T-helper 2 cell treated with Interferon-gamma antibody and Interleukin-4, amounts not matched to agents 5 μg/mL and 100 μg/mL, for 36 hours (primary cell): ENCODE measurements at places on chromosomes 6 and 20.
A peak's percentile ranks its signal among the peaks of the same experiment; 100 is the strongest.

GRCh38 chr20:40547483-40548091, 141.4 kb downstream of the MAFB start:
- DNase-seq = no peak

DNA sequence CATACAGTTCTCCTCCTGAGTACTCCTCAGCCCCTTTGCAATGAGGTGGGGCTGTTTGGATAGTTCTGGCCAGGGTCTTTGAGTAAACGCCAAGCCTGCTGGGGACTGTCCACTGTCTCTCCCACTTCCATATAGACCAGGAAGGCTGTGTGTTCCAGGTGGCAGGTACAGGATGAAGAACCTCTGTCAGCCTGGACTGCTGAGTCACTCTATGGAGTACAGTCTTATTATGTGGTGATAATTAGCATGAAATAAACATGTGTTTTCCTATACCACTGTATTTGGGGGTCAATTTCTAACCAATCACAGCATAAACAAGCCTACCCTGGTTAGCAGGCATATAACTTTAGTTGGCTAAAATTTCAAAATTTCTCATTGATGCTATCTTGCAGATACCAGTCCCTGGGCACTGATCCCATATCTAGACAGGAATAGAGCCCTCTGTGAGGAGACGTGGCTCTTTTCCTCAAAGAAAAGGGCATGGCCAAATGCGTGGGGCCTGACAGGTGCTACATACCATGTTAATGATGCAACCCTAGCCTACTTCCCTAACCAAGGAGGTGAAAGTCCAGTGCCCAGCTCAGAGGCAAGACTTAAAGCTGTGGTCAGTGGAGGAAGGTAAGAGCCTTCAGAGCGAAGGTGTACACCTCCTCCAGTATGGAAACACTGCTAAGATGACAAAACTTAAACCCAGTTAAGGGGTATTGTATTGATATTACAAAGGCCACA, 4.5 kb upstream of the ALDH8A1 start:
- no peak for DNase-seq

GRCh38 chr6:38720295-38720694, 5.2 kb downstream of the DNAH8 start:
- no peak for DNase-seq

DNA sequence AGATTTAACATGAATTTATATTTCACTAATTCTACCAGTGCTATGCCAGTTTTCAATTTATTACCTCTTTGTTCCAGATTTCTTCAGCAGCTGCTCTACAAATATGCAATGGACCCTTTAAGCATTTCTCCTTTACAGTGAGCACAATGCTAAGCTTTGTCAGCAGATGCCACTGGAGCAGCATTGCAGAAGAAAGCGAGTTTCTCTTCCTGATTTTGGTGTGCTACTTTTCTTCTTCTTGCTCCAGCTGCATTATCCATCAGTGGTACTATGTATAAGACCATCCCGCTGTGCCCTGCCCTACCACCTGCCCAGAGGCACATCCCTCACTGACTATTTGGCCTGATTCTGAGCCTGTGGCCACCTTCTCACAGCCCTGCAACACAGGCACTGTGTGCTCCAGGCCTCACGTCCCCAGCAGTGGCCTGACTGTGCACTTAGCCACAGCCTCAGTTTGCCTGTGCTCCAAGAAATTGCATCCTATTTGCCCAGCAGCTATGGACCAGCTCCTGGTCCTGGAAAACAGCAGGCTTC, 84.1 kb downstream of the TNFAIP3 start:
- no peak for DNase-seq

- no peak for DNase-seq
Measured at GRCh38 chr6:100335991-100336390, 128.7 kb downstream of the SIM1 start.

GRCh38 chr6:24883618-24884017, 52.1 kb downstream of the RIPOR2 start:
- DNase-seq = peak; percentile 29

- DNase-seq = no peak
Measured at GRCh38 chr20:54941666-54942065, 466.3 kb downstream of the DOK5 start.

GRCh38 chr6:33142501-33143070, 49.7 kb downstream of the COL11A2 start:
- DNase-seq = no peak

DNA sequence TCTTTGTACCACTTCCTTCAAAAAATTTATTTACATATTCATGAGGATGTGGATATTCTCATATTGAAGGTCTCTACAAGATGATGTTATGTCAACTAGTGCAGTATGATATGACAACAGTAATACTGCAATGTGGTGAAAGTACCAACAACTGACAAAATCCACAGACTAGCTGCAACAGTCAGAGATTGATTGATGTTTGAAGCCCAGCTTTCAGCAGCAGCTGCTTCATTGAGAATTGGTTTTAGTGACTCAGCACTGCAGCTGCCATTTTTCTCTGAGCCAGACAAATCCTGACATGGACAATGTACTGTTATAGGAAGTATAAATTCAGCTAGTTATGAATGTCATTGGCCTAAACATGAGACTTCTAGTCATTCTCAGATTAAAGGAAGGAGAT, 53.8 kb downstream of the PKIB start:
- DNase-seq = no peak

GRCh38 chr6:160420969-160421556, 72.9 kb downstream of the SLC22A3 start:
- DNase-seq = no peak

DNA sequence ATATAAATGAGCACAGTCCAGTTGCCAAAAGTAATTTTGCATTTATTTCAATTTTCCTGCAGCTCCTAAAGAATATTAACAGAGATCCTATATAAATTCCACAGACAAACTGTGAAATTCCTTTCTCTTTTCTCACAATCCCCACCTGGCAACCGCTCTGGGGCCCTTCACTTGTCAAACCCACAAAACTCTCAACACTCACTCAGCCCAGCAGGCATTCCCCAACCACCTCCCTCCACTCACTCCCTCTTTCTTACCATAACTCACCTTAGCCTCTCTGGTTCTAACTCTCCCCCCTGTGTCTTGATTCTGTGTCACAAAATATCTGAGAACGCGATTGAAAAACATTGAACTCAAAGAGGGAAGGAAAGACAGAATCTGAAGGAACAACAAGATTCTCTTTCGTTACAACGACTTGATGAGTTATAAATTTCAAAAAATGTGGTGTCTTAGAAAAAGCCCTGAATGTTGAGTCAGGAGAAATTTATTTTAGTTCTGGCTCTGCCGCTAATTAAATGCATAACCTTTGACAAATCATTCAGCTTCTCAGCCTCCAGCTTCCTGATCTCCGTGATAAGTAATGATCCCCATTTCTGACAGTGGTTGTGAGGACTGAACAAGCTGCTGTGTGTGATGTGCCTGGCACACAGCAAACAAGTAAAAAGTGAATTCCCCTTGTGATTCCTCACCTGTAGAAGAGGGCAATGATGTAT, 87.9 kb downstream of the UNC5CL start:
- DNase-seq = no peak

DNA sequence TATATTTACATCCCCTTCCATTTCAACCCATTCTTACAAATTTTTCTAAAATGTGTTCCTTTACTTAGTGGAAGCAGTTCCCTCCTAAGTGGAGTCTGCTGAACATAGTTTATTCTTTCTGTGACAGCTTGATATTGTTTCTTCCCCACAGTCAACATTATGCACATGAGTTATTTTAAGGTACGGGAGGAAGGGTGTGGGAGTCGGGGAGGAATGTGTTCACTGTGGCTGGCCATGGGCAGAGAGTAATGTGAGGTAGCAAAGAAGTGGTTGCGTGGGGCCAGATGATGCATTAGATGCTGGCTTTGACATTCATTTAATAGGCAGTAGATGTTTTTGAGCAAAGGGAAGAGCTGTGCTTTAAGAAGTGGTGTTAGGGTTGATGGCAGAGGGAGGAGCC, 98.5 kb downstream of the ARMC2 start:
- DNase-seq = peak; percentile 21

DNA sequence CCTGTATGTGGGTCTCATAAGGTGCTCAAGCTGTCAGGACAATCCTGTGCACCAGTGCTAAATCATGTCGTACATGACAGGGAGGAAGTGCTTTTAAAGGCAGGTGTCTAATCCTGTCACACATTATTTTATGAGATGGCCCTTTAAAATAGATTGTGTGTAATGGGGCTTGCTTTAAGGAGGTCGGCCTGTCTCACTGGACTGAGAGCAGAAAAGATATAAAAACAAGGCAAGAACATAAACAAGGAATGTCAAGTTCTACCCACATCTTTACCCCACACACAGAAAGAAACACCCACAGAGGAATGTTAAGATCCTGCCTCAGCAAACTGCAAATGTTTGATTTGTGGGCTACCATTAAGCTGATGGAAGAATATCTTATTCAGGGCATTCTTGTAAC, 279.0 kb downstream of the FOXA2 start:
- DNase-seq = no peak

GRCh38 chr6:2554651-2555260, 196.0 kb downstream of the MYLK4 start:
- DNase-seq = no peak

DNA sequence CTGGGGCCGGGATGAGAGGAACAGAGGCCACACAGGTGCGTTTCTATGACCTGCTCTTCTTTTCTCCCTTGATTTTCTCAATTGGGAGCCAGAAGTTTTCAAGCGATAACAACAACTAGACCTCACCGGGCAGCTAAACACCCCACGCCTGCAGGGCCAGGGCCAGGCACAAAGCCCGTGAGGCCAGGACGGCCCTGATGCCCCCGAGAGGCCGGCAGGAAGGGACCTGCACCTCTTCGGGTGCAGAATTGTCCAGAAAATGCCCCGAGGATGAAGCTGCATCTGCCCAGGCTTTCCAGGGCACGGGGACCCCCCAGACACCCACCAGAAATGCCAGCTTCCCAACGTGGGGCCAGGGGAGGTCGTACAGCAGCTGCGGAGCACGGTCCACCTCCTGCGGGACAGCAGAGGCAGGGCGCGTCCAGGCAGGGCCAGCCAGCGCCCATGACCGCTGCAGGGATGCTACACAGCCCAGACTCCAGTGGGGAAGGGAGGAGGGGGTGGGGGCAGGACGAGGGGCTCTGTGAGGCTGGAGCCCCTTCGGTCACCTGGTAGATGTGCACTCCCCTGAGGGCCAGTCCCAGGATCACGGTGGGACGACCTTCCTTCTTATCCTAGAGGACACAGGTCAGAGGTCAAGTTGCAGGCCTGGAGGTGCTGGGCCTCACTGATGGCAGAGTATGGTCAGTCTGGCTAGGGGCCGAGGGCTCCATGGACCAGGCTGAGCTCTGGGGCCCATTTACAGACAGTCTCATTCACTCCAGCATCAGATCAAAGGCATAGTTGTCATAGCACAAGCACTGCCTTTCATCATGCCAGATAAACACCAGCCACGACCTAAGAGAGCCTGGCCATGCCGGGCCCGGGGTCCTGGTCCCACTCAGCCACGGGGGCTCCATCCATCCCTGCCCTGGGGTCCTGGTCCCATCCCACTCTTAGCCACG, 16.4 kb downstream of the FRMD1 start:
- no peak for DNase-seq

DNA sequence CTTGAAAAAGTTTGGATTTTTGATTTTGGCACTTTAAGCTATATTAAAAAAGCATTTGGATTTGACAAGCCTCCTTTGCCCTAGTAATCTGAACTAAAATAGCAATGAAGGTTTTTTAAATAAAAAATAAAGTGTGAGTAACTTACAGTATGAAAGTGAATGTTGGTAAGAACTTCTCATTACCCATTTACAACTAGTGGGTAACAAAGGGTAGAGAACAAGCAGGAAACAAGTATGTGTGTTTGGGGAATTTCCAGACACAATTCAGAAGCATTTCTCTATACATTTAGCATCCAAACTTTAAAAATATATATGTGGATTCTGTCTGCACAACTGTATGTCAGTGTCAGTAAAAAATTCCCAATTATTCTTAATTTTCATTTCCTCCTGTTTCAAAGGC, 2.9 kb downstream of the TMEM30A start:
- no peak for DNase-seq

GRCh38 chr6:14272737-14273085, 155.1 kb downstream of the CD83 start:
- no peak for DNase-seq

DNA sequence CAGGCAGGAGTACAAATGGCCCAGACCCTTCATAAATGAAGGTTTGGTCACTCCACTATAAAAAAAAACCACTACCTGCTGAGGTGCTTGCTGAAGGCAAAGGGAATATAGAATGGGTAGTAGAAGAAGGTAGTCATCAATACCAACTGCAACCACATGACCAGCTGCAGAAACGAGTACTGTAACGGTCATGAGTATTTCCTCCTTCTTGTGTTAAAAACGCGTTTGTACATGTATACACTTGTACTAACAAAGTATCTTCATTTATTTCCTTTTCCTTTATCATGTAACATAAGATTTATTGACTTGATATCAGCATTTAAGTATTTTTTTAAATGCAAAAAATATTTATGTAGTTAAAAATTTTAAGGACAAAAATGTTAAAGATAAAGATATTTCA, 238.6 kb downstream of the TFAP2B start:
- DNase-seq = no peak

- DNase-seq = no peak
Measured at GRCh38 chr20:62890444-62890843, 28.8 kb upstream of the TCFL5 start.

DNA sequence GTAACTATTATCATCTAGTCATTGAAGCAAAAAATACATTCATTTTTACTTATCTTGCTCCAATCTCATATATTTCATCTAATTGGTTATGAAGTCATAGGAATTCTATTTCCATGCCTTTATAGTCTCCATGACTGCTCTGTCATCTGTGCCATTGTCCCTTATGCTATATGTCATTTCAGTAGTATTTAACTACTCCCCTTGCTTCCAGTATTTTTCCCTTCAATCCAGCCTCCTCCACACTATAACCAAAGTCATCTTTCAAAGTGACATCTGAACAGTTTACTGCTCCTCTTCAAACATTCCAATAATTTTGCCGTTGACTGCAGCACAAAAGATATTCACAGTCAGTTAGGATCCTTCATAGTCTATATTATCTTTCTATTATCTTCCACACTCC, 216.6 kb upstream of the HS3ST5 start:
- DNase-seq = no peak

- peak; percentile 88 for DNase-seq
Measured at GRCh38 chr6:36546920-36547645, at the start of gene STK38. TSS of gene STK38 (minus strand) at chr6:36547479. CDS start at chr6:36540202, 7,277 bp downstream.

DNA sequence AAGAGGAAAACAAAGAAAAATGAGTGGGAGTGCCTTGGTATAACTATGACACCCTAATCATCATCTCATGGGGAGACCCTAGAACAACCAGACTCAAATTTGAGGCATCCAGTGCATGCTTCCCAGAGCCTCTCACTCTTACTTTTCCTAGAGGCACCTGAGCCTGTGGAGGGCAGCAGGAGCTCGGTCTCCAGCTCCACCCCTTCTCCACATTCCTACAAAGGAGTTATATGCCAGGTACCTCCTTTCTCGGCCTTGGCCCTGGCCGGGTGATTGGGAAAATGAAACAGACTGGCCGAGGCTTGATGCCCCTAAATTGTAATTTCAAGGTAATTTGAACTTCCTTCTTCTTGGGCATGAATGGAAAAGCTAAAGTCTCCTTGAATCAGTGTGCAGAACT, 761.2 kb upstream of the CHD6 start:
- no peak for DNase-seq

DNA sequence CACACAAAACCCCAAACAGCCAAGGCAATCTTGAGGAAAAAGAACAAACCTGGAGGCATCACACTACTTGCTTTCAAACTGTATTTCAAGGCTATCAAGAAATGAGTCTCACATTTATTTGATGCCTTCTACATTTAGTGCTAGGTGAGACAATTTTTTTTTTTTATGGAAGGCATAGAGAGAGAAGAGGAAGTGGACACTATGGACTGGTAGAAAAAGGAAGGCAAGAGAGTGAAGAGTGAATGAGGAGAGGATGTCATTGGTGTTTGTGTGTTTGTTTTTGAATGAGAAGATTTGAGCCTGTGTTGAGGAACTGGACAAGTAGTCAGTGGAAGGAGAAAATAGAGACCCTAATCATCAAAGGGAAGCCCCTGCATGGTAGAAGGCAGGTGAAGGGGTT, 182.0 kb upstream of the JAG1 start:
- DNase-seq = no peak
